ENCODE measurements at places on chromosomes 2 and 18. TPM values are rescaled to one million over a fixed set of nuclear protein-coding genes. Genes with fewer than 3 reads are reported as not detected.
A peak's percentile ranks its signal among the peaks of the same experiment; 100 is the strongest.

GRCh38 chr18:51430538-51430937, 233.1 kb upstream of the MEX3C start:
- no peaks in the 10 kb centered on the region for H3K4me1 ChIP-seq
- H3K4me3 ChIP-seq = no peak overlapping the region
- H3K27me3 ChIP-seq = no peaks in the 10 kb centered on the region
- no peak for DNase-seq

GRCh38 chr2:23487735-23488492, 102.9 kb downstream of the KLHL29 start:
- peak; percentile 24 for DNase-seq
- H3K4me1 ChIP-seq = peaks cover 11% of the 10 kb centered on the region
- H3K36me3 ChIP-seq = no peaks in the 10 kb centered on the region
- no peak overlapping the region for H3K4me3 ChIP-seq
- peaks cover 3% of the 10 kb centered on the region for H3K27me3 ChIP-seq

DNA sequence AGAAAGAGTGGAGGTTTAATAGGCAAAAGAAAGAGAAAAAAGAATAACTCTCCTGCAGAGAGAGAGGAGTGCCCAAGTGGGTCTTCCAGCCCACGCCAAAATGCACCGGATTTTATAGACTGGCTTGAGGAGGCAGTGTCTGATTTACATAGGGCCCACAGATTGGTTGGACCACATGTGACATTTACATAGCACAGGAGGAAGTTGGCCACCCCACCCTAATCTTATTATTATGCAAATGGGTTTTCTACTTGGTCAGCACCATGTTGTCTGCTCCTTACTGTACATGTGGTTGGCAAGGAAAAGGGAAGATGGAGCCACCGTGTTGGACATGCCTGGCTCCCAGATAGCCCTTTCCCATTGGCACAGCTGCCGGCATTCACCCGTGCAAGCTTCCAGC, 56.8 kb downstream of the SP110 start:
- H3K27me3 ChIP-seq = no peaks in the 10 kb centered on the region
- H3K4me3 ChIP-seq = no peak overlapping the region
- no peaks in the 10 kb centered on the region for H3K36me3 ChIP-seq

GRCh38 chr2:97999536-97999935, 3.8 kb upstream of the TMEM131 start:
- no peak overlapping the region for H3K27ac ChIP-seq
- H3K27me3 ChIP-seq = peaks cover 2% of the 10 kb centered on the region
- DNase-seq = no peak

DNA sequence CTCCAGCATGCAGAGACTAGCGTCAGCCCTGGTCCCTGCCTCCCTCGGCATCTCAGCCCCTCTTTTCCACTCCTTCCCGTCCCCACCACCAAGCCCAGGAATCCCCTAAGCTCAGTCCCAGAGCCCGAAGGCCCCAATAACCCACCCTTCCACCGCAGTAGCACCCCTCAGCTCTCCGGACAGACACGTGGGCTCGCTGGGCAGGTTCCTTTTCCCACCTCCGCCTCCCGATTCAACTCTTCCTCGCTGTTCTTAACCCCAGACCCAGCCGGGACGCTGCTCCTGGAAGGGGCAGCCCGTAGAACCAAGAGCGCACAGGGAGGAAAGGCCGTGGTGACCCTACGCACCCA, 1.4 kb downstream of the IHH start:
- H3K4me1 ChIP-seq = peaks cover 15% of the 10 kb centered on the region
- peaks cover 54% of the 10 kb centered on the region for H3K27me3 ChIP-seq
- no peak for DNase-seq
- H3K4me3 ChIP-seq = peak overlapping the region; percentile 31
- H3K27ac ChIP-seq = no peak overlapping the region

GRCh38 chr2:191870744-191871143, 23.9 kb upstream of the CAVIN2 start:
- no peak overlapping the region for H3K4me3 ChIP-seq
- no peak overlapping the region for H3K27ac ChIP-seq
- peaks cover 42% of the 10 kb centered on the region for H3K4me1 ChIP-seq

GRCh38 chr2:200219309-200220113, 87.0 kb upstream of the SPATS2L start:
- H3K4me3 ChIP-seq = no peak overlapping the region
- no peak for DNase-seq
- peaks cover 11% of the 10 kb centered on the region for H3K4me1 ChIP-seq

DNA sequence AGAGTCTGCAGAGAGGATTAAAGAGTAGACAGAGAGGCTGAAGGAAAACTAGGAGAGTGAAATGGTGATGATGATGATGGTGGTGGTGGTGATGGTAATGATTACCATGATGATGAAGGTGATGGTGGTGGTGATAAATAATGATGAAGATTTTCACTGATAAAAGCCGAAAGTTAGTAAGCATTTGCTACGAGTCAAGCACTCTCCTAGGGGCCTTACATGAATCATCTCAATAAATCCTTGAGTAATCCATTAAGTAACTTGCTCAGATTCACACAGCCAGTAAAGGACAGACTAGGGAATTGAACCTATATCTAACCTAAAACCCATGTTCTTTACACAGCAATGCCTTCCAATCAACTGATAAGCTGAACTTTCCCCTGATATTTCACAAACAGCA, 106.7 kb upstream of the PGAP1 start:
- peaks cover 12% of the 10 kb centered on the region for H3K4me1 ChIP-seq
- no peak overlapping the region for H3K4me3 ChIP-seq
- no peak overlapping the region for H3K27ac ChIP-seq
- DNase-seq = no peak
- H3K36me3 ChIP-seq = peaks cover 11% of the 10 kb centered on the region

DNA sequence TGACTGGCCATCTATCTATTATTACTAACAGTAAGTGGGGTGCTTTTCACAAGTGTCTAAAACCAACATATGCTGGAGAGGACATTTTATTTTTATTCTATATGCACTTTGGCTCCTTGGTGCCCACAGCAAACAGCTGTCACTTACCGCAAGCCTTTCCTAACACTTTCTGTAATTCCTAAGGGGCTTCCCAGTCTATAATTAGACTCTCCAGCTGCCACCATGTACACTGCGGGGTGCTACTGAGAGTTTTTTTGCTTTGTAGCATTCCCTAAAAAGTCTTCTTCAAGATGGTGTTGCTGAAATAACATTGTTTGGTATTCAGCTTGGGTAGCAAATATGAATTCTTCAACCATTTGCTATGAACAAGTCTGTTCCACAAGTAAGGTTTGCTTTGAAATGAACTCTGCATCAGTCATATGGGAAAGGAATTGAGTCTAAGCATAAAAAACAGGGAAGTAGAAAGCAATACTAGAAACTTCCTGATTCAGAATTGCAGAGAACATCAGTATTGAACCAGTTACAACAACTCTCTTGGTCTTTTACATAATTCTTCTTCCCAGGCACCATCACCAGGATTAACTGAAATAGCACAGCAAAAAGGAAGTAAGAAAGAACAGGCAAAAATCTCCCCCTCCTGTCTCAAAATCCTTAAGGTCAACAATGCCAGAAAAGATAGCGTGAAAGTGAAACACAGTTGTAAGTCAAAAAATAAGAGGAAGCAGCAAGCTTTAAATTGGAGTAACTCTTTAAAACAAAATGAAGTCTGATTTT, 28.6 kb downstream of the EPB41L3 start:
- H3K4me1 ChIP-seq = no peaks in the 10 kb centered on the region
- H3K27ac ChIP-seq = no peak overlapping the region
- DNase-seq = no peak

DNA sequence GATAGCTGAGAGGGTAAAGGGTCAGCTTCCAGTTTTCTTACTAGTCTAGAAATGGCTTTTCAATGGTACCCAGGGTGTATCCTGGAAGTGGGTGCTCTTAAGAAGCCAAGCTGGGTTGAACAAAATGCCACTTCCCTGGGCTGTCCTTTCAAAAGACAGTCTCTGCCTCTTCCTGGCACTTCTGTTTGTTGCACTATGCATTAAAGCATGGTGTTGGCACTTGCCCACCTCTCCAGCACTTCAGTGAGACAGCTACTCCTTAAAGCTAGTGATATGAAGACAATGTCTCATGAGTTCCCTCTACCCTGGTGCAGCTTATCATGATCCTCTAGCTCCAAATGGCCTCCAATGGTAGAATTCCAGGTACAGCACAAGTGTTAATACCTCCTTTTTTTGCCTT, 74.3 kb upstream of the IGFBP5 start:
- DNase-seq = no peak
- peaks cover 10% of the 10 kb centered on the region for H3K4me1 ChIP-seq
- H3K4me3 ChIP-seq = no peak overlapping the region
- no peaks in the 10 kb centered on the region for H3K36me3 ChIP-seq
- peaks cover 36% of the 10 kb centered on the region for H3K27me3 ChIP-seq
- H3K27ac ChIP-seq = no peak overlapping the region

DNA sequence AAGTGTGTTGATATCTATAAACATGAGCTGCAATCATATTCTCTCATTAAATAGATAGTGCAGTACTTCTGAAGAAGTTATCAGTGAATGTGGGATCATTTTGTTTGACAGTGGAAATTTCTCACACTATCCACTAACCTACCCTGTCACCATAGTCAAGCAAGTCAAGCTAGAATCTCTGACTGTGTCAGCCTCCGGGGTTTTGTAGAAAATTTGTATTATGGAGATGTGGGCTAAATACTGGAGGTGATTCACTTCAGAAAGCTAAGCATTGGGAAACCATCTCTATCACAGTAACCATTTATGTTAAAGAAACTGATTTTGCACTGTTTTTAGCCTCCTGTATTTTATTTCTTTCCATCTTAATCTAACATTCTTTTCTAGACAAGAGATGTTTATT, 126.6 kb upstream of the CREB1 start:
- H3K4me1 ChIP-seq = peaks cover 16% of the 10 kb centered on the region
- DNase-seq = no peak
- H3K36me3 ChIP-seq = 0 out of 2 replicates have a peak, but pooled peaks cover 9% of the 10 kb centered on the region
- H3K27ac ChIP-seq = no peak overlapping the region
- H3K4me3 ChIP-seq = no peak overlapping the region

DNA sequence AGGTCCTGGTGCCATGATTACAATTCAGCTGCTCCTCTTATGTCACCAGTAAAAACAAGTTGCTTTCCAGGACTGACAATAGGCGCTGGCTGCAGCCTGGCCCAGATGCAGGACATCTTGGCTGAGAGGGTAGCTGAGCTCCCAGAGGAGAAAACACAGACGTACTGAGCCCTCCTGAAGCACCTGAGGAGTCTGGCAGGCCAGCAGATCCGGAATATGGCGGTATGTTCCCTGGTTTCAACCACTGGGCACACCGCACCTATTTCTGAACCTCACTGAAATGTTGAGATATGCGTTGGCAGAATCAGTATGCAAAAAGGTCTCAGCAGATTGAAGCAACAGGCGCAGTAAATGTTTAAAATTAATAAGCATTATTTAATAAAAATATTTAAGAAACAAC, 73.1 kb upstream of the BZW1 start:
- DNase-seq = no peak
- H3K36me3 ChIP-seq = no peaks in the 10 kb centered on the region
- no peak overlapping the region for H3K4me3 ChIP-seq
- peaks cover 21% of the 10 kb centered on the region for H3K4me1 ChIP-seq
- H3K27me3 ChIP-seq = peaks cover 14% of the 10 kb centered on the region

DNA sequence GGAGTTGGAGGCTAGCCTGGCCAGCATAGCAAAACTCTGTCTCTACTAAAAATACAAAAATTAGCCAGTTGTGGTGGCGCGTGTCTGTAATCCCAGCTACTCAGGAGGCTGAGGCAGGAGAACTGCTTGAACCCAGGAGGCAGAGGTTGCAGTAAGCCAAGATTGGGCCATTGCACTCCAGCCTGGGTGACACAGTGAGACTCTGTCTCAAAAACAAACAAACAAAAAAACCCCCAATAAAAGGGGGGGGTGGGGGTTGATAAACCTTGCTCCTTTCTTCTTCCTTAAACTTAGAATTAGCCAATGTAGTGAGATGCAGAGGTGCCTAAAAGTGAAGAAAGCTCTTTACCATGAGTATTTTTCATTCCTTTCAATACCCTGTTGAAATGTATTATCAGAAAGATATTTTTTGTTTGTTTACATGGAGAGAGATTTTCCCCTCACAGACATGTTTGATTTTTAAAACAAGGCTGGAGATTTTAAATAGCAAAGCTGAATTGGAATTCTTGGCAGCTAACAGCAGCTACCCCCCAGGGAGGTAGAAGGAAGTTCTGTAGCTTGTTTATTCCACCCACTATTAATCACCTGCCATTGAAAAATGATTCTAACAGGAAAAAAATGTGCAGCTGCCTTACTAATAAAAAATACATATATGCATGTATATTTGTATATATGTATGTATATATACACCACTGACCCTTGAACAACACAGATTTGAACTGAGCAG, 48.6 kb downstream of the GYPC start:
- H3K36me3 ChIP-seq = no peaks in the 10 kb centered on the region
- no peak overlapping the region for H3K4me3 ChIP-seq
- no peak for DNase-seq
- peaks cover 12% of the 10 kb centered on the region for H3K27me3 ChIP-seq

DNA sequence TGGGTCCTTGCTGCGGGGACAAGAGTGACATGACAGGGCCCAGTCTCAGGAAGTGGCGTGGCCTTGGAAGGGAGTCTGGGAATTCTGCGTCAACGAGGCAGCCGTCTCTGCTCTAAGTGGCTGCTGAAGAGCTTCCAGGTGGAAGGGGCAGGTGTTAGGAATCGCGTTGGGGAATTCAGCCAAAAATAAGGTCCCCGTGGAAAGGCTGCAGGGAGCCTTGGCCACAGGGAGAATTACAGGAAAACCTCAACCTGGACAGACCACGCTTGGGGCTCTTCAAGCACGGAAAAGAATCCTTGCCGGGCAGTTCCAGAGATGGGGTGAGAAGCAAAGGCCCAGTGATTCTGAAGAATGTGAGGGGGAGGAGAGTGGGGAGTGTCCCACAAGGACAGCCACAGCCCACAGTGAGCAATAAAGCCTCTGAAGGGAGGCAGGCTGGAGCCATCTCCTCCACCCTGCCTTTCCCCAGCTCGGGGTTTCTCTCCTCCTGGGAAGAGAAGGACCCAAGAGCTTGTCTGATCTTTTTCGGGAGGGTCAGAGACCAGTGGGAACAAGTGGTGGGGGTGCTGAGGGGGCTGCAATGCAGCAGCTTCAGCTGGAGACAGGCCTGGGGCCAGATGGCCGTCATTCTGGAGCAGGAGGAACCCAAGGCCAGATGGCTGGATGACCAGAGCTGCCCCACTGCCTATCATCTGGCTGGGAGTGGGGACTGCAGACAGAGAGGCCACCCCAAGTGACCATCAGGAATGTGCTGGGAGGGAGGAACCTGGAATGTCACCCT, 106.4 kb upstream of the SMAD2 start:
- H3K36me3 ChIP-seq = no peaks in the 10 kb centered on the region
- H3K27me3 ChIP-seq = peaks cover 20% of the 10 kb centered on the region
- no peak overlapping the region for H3K27ac ChIP-seq
- no peak overlapping the region for H3K4me3 ChIP-seq
- no peak for DNase-seq

NHEJ1 gene
- 15.6 TPM for total RNA-seq

CAB39 gene
- total RNA-seq = 50.0 TPM

TSN gene
- 91.2 TPM for total RNA-seq

GAD1 gene
- total RNA-seq = 0.33 TPM

PPP1R1C gene
- 0.46 TPM for total RNA-seq

LYG1 gene
- 0.26 TPM for total RNA-seq

PLEKHA3 gene
- 36.6 TPM for total RNA-seq

STPG4 gene
- not detected for total RNA-seq

C18orf32 gene
- 37.9 TPM for total RNA-seq

LONRF2 gene
- not detected for total RNA-seq

ARMC9 gene
- total RNA-seq = 57.2 TPM

NETO1 gene
- not detected for total RNA-seq

GALNT14 gene
- total RNA-seq = 0.78 TPM

POTEC gene
- not detected for total RNA-seq
